ENCODE measurements at places on chromosomes 16 and 17.
A peak's percentile ranks its signal among the peaks of the same experiment; 100 is the strongest.

DNA sequence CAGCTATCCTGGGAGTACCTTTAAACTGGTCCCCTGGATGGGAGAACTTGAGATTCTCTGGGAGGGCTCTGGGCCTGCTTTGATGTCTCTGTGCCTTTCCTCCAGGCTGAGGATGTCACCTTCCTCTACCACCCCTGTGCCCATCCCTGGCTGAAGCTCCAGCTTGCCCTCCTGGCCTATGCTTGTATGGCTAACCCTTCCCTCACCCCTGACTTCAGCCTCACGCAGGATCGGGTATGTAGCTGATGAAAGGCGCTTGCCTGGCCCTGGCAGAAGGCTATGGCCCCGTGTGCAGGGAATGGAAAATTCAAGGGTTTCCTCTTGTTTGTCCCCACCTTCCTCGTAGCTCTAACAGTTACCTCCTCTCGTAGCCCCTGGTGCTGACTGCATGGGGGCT is 3.0 kb downstream of the TP53I13 start:
- DNase-seq: no peak

GRCh38 chr16:85704011-85704410 is 15.3 kb upstream of the GINS2 start:
- no peak for DNase-seq

DNA sequence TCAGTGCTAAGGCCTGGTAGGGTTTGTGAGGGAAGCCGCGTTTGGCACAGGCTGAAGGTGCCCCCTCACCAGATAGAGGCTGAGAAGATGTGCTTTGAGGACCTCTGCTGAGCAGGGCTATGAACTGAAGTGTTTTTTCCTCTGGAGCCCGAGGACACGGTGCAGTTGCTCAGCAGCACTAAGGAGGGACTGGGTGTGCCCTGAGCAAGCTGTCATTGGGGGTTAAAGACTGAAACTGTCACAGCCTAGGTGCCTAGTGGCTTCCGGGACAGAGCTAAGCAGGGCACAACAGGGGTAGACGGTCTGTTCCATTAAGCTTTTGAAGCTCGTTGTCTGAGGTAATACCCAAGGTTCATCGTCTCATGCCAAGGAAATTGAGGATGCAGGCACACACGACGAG is 24.8 kb upstream of the ASGR2 start:
- DNase-seq: no peak

- DNase-seq: no peak
Observed at GRCh38 chr16:12119562-12119961, 143.0 kb downstream of the SNX29 start.

GRCh38 chr17:30520436-30520835 is 43.2 kb downstream of the GOSR1 start:
- no peak for DNase-seq

DNA sequence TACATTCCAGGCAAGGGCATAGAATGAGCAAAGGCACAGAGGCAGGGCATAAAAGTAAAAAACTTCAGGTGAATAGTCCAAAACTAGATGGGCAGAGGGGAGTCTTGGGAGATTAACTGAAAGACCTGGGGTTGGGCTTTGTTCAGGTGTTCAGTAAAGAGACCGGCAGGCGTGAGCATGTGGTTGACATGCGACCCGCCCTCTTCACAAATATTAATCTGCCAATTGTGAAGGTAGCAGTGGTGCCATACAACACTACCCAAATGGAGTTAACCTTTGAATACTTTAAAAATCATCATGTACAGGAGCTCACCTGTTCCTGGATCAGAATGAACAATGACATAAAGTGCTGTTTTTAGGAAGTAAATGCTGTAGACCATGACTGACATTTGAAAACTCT is 225.5 kb downstream of the LGALS9B start:
- DNase-seq: no peak

DNA sequence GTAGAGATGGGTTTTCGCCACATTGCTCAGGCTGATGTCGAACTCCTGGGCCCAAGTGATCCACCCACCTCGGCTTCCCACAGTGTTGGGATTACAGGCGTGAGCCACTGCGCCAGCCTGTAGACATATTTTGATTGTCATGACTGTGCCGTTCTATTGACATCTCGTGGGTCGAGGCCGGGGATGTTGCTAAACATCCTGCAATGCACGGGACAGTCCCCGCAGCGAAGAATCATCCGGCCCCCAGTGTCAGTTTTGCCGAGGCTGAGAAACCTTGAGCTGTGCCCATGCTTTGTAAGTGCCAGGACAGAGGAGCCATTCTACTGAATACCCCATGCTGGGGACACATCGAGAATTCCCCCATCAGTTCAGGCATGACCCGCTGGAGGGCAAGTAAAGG is 69.1 kb upstream of the GSE1 start:
- no peak for DNase-seq

DNA sequence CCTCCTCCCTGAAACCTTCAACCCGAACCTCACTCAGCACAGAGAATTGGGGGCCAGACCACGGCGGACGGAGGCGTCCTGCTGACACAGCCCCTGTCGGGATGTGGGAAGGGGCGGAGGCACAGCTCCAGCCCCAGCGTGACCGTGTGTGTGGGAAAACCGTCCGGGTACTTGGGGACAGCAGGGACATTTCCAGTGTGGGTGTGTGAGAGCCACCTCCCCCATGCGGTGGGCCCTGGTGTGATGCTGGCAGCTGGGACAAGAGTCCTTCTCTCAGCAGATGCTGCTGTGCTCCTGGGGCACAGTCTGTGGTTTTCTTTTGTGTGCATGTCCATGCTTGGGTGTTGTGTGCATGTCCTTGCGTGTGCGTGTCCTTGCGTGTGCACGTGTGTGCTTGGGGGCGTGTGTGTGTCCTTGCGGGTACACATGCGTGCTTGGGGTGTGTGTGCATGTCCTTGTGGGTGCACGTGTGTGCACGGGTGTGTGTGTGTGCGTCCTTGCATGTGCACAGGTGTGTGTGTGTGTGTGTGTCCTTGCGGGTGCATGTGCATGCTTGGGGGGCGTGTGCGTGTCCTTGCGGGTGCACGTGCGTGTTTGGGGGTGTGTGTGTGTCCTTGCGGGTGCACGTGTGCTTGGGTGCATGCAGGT is 16.9 kb downstream of the CENPX start:
- no peak for DNase-seq

DNA sequence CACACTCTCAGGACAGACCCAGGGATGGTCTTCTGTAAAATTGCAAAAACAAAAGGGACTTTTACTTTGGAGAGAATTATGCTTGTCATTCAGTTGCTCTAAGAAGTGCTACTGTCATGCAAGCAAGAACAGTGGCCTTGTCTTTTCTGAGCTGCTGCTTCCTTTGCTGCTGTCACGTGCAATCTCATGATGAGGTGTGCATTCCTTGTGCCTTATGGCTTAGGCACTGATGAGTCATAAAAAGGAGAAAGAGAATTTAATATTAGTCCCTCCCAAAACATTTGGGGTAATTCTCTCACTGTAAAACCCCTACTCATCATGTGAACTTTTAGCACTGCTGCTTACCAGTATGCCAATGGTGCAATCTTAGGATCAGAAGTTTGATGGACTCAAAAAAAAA is 2051.3 kb downstream of the TP53TG3F start:
- DNase-seq: no peak

DNA sequence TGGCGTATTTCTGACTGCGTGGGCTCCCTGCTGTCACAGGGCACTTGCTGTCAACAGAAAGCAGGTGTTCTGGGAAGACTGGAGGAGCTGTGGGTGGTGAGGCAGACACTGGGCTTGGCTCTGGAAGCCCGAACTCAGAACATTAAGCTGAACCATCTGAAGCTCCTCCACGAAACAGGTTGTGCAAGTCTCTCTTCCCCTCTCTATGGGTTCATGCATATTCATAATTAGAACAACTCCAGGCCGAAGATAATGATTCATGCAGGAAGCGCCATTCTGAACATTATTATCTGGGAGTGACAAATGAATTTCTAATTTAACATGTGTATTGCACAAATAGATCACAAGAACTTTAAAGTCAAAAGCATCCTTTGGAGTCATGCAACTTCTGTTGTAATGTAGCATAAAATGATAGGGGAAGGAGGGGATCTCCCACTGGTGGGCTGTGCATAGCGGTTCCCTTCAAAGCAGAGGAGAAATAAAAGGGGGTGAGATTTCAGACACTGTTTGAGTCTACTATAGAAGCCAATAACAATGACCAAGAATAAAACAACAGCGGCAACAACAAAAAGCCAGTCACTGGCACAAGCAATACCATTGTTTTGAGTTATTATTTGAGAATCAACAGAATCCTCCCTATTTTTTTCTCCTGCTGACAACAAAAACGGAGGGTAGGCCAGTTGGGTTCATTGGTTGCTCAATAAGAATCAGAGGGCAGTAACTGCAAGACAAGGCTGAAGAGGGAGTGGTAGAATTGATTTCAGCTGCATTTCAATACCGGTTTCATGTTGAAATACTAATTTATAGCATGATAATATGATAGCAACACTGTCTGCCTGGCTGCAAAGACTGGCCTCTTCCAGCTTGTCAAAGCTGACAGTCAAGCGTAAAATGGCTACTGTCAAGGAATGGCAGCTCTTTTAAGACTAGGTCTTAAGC is 407.3 kb downstream of the XYLT1 start:
- DNase-seq: no peak

DNA sequence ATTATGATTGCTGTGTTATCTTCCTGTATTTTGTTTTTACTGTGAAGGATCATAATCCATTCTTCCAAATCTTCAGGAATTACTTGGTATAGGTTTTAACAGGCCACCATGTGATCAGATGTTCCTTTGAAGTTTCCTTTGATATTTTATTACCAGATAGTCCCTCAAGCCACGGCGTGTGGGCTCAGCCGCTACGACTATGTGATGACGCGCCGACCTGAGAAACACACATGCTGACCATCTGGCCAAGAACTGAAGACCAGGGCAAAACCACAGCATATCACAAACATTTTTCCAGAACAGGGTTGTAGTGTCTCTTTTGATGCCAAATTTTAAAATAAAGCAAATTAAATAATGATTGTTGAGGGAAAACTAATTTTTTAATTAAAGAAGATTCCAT is 47.3 kb downstream of the ZCCHC14 start:
- no peak for DNase-seq

- DNase-seq: no peak
Observed at GRCh38 chr16:31473264-31473984, 1.5 kb downstream of the TGFB1I1 start.

DNA sequence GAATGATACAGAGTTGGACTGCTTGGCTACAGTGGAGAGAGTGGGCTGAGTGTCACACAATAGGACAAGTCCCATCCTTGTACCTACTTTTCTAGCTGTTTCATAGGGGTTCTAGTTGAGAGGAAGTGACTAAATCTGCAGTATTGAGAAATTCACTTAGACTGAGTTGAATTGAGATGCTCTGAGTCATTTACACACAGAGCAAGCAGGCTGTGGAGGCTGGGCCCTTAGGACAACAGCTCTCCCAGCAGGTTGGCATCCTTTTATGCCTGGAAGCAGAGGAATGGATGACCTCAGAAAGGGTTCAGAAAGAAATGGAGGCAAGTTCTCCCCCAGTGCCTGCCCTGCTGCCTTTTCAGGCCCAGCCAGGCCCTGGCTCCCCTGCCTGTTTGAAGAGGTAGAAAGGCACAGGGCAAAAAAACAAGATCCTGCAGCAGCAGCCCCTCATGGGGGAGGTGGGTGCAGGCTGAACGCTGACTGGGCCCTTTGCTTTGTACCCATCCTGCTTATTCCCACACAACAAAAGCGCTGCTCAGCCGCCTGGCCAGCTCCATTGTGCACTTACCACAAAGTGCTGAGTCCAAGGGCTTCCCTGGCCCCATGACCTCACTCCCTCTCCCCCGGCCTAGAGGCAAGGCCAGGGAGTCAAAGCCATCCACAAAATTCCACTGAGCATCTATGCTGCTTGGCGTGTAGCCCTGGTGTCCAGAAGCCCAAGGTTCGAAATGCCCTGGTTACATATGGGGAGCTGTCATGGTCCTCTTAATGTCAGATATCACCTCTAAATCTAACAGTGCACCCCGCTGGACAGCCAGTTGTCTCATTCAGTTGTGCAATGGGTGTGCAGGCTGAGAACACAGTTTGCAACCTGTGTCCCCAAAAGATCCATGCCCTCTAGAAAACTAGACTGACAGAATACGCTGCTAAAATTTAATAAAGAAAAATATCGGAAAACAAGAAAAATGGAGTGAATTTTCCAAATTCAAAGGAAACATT is 5.4 kb upstream of the CRYBA1 start:
- peak; percentile 39 for DNase-seq

- DNase-seq: peak; percentile 19
Observed at GRCh38 chr16:26765087-26765486, 301.6 kb upstream of the C16orf82 start.

GRCh38 chr17:46949291-46950174 is 26.6 kb downstream of the GOSR2 start:
- no peak for DNase-seq

DNA sequence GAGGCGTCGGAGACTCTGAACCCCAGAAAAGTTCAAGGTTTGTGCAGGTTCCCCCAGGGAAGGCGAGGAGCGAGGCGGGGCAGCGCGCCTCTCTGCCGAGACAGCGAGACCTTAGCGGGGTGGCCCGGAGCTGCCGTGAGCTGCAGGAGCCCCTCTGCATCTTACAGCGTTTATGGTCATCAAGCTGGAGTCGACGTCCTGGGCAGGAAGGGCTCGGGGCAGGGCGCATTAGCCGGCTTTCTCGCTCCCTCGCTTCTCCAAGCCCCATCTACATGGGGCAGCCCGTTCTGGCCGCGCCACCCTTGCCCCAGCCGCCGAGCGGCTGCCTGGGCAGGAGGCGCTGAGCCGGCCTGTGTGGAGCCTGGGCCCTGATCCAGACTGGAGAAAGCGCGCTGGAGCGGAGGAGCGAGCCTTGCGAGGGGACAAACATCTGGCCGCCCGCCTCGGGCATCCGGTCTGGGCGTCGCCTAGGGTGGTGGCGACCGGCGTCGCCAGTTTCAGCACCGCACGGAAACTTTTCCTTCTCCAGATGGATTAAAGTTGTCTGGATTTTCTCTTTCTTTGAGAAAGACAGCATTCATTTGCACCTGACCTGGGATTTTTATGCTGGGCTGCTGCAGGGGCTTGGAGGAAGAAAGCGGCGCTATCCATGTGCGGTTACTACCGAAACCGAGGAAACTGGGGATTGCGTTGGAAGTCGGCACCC is 750 bp downstream of the TMEM132E start:
- no peak for DNase-seq

DNA sequence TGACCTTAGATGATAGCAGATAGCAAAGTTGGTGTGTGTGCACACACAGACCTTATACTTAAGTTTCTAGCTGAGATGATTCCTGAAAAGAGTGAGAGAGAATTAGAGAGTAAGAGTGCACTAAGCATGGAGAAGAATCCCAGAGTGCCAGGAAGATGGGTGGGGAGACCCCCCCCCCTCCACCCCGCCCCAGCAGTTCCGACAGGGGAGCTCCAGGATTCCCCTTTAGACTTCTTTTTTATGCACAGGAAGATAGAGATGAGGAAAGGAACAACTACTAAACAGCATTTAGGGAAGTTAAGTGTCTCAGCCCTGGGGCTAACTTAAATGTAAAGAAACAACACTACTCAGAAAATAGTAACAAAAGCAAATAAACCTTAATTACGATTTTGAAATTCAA is 878.0 kb upstream of the GOT2 start:
- no peak for DNase-seq

DNA sequence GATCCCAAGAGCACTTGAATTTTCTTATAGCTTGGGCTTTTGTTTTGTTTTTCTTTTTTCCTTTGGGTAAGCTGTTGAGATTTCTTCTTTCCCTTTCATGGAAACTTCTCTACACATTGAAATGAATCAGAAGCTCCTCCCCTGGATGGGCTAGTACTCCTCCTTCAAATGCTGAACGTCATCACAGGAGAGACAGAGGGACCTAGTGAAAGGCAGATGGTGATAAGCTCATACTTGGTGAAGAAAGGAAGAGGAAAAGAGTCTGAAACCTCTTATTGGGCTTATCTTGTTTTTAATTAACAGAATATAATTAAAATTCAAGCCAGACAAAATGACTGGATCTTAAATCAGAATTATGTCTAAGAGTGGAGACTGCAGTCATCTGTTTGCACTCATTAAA is 147.3 kb downstream of the SNX11 start:
- no peak for DNase-seq

Measured in HuH-7.5 (cell line).